ENCODE measurements at places on chromosomes 16 and 17.

DNA sequence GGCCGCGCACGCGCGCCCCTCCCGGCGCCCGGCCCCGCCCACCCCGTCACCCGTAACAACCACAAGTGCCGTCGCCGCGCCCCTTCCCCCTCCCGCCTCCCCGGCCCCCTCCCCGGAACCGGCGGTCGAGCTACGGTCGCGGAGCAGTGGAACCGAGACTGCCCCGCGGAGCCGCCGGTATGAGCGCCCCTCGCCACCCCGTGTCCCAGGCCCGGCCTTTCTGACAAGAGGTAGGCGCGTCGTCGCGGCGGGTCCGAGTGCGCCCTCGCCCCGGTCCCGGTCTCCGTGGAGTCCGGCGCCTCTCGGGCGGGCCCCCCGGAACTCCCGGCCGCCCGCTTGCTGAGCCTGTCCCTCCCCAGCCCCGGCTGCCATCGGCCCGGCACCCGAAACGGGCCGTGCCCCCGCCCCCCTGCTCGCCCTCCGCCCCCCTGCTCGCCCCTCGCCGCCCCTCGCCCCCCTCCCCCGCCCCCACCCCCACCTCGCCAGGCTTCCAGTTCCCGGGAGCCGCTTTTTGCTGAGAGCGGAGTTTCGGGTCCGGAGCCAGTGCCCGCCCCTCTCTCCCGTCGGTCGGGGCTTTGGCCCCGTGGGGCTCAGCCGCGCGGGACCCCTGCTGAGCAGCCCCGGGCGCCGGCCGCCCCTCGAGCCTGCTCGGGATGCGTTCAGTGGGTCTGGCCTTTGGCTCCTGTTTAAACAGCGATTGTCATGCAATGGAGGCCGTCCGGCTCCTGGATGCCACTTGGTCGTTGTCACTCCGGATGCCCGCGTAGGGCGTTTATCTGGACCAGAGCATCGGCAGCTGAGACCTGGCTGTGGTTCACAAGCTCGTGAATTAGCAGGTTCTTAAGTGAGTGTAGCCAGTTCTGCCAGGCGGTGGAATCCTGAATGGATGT, at the start of gene SEC14L1:
TSS of gene SEC14L1 (plus strand) at position 92 of the 890 bp plus-strand sequence. CDS start 2,628 bp downstream, outside the sequence.
- DNase-seq, result no peak

- no peak for DNase-seq
Observed at GRCh38 chr16:74760007-74760767, 14.4 kb downstream of the FA2H start.

DNA sequence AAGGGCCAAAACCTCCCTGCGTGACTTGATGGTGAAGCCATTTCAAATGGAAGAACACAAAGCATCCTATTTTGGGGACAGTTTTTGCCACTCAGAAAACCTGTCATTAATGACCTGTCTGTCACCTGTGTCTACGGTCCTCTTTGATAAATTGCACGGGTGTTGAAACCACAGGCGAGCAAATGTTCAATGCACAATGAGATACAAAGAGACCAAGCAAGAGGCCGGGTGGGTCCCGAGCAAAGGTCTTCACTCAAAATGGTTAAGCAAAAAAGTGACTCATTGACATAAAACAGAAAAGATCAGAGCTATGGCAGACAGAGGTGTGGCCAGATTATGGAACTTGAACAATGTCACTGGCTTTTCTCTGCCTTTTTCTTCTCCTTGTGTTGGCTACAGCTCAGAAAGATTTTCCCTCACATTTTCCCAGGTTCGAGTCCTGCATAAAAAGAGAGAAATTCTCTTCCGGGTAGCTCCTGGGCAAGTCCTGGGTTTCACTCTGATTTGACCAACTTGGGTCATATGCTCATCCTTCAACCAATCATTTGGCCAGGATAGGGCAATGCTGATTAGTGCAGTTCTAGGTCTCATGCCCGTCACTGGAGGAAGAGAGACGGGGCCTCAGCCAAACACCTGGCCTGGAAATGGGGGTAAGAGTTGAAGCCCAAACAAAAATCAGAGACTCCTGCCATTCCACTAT, 92.2 kb downstream of the CMC2 start:
- no peak for DNase-seq

DNA sequence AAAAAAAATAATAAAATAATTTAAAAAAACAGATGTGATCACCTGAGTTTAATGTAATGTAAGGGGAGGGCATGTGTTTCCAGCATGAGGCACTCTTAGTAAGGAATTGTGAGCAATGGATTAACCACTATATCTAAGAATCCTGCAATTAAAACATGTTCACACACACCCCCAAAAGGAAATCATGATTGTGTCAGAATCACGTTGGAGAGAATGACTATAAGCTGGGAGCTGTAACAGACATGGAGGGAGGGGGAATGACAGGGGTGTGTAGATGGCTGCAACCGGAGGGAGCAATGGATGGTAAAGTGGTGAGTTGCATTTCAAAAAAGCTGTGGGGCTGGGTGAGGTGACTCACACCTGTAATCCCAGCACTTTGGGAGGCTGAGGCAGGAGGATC, 13.6 kb upstream of the CCL22 start:
- no peak for DNase-seq

- no peak for DNase-seq
Observed at GRCh38 chr16:81542609-81543570, 98.3 kb downstream of the CMIP start.

GRCh38 chr17:14197586-14197985, 39.1 kb downstream of the CDRT15 start:
- peak; percentile 46 for DNase-seq

DNA sequence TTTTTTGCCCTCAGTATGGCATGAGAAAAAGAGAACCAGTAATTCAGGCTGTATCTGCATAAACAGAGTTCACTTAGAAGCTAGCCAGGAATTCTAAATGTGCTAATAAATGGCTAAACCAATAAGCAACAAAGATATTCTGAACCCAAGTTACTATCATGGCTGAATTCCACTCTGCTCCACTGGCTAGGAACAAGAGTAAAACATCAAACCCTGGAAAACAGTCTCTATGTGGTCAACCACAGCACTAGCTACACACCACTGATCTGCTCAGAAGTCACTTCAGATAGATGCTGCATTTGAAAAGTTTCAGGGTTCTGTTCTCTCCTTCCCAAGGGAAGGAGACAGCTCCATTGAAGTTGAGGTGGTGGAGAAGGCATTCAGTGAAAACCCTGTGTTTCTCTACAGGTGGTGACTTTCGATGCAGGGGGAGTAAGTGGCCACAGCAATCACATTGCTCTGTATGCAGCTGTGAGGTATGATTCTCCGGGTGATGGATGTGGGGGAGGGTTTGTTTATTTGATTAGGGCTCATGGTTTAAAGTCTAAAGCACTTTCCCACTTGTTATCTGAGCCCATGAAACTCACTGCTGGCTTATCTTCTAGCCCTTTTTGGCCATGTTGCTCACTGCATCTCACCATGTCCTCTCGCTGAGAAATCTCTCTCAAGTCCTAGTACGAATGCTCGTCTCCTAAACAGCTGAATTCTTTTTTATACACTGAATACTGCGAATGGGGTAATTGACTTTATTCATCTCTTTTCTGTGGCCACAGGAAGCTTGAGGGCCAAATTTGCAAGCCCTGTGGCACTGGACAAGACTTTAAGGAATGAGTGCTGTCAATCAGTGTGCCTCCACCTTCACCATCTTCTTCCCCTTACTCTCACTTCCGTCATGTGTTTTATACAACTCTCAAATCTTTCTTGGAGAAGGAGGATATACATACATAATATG, 39.9 kb downstream of the CENPV start:
- DNase-seq, result no peak

GRCh38 chr17:1390432-1391367, 9.3 kb downstream of the YWHAE start:
- no peak for DNase-seq

DNA sequence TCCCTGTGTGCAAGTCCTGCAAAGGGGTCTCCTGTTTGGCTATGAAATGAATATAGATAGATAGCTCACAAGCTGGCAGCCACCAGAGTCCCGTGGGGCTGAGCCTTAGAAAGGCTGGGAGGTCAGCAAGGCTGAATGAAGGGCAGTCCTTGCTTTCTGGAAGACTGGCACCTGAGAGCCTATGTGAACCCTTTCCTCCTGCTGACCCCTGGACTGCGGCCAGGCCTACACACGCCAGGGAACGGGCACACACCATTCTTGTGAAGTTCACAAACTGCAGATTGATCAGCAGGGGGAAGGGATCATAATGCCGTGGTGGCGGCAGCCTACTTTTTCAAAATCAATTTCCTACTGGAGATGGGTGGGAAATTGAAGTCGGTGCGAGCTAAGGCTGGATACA, 985 bp upstream of the C17orf107 start:
- no peak for DNase-seq

DNA sequence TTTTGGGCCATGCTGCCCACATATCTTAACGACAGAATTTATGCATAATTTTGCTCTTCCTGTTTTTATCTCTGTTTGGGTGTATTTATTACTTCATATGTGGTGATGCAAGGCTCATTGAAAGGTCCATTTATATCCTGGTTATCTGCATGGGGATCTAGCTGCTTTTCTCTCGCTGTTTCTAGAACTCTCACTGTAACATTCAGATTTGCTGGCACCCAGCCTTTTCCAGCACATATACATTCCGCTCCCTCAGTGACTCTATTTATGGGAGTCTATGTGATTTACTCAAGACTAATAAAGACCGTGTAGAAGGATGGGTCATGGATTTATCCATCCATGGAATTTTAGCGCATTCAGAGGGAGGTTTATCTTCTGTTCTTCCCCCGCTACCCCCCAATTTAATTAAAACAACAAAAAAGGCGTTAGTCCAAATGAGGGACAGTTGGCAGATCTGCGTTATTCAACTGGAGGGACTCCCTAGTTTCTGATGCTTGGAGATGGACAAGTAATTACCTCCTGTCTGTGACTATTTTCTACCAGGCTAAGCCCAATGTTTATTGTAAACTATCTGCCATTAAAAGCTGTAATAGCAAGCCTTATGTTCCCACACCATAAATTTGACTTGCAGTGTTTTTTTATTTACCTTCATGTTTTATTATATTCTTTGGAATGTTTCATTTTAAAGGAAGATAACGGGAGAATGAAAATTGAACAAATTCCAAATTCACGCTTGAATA, 19.8 kb upstream of the MARCHF10 start:
- no peak for DNase-seq

DNA sequence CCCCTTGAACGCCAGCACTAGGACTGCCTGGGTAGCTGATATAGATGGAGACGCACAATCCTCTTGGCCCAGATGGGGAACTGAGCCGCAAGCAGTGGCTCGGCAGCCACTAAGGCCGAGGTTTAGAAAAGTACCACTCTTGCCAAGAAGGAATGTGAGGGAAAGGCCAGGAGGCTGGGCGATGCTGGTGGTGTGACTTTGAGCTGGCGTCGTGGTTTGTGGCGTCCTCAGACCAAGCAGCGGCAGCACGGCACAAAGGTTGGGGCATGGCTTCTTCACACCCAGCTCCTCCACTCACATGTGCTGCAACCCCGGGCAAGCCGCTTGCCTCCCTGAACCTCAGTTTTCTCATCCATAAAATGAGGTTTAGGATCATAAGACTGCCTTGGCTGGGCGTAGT, 15.6 kb downstream of the DCAKD start:
- DNase-seq, result no peak

DNA sequence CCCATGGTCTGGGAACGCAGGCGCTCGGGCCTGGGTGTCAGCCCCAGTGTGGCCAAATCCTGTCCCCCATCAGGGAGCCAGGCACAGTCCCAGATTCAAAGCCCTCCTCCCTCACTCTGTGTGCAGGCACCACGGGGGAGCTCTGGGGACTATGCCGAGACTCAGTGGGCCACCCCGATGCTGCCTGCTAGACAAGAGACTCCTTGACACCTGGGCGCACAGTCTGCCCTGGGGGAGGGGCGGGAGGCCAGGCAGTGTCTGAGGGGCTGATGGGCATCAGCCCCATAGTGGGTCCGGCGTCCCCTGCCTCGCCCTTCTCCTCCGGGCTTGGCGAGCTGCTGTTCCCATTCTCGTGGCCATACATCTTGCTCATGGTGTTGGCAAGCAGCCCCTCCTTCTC, 8.5 kb upstream of the CD79B start:
- no peak for DNase-seq

GRCh38 chr17:74964246-74964761, 8.3 kb downstream of the HID1 start:
- no peak for DNase-seq

DNA sequence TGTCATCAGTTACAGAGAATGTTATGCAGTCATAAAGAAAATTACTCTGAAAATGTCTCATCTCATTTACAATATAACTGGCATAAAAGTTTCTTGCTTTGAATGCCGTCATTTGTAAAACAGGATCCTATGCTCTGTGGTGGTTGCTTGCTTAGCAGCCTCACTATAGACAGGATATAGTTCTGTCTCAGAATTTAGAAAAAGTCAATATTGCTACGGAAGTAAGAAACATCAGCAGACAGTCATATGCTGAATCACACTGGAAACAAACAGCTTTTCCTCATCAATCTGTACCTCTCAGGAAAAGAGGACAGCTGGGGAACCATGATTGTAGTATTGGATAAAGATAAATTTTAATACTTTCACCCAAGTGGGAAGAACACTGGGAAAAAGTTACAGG, 105.5 kb downstream of the MYO1D start:
- DNase-seq, result no peak

- no peak for DNase-seq
Observed at GRCh38 chr17:44599298-44600175, 42.3 kb downstream of the FZD2 start.

DNA sequence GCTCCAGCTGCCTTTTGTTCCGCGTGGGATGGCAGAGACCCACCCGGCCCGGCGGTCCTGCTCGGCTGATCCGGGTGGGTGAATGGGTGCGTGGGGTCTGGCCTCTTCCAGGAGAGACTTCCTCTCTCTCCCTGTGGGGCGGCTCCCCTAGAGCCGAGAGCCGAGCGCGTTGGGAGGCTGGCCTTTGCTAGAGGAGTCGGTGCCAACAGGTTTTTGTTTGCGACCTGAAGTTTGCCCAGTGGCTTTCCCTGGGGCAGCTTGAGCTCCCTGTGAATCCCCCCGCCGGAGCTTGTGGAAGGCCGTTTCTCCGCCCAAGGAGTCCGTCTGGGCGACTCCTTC, 970 bp downstream of the EPN2 start:
- DNase-seq, result no peak

DNA sequence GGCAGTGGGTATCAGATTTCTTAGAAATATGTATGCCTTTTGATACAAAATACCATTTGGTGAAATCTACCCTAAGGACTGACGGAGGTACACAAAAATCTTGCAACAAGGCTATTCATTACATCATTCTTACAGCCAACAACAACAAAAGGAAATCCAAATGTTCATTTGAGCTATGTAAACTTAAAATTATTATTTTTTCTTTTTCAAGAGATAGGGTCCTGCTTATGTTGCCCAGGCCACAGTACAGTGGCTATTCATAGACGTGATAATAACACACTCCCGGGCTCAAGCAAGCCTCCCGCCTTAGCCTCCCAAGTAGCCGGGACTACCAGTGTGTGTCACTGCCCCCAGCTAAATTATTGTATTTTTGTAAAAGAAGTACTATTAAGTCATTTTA, 9.0 kb downstream of the SRR start:
- no peak for DNase-seq

Measured in NCI-H1436 treated with DMSO at 0.1 percent for 48 hours (cell line).